GM23248 (cell line): ENCODE measurements at places on chromosomes 7 and 10.

DNA sequence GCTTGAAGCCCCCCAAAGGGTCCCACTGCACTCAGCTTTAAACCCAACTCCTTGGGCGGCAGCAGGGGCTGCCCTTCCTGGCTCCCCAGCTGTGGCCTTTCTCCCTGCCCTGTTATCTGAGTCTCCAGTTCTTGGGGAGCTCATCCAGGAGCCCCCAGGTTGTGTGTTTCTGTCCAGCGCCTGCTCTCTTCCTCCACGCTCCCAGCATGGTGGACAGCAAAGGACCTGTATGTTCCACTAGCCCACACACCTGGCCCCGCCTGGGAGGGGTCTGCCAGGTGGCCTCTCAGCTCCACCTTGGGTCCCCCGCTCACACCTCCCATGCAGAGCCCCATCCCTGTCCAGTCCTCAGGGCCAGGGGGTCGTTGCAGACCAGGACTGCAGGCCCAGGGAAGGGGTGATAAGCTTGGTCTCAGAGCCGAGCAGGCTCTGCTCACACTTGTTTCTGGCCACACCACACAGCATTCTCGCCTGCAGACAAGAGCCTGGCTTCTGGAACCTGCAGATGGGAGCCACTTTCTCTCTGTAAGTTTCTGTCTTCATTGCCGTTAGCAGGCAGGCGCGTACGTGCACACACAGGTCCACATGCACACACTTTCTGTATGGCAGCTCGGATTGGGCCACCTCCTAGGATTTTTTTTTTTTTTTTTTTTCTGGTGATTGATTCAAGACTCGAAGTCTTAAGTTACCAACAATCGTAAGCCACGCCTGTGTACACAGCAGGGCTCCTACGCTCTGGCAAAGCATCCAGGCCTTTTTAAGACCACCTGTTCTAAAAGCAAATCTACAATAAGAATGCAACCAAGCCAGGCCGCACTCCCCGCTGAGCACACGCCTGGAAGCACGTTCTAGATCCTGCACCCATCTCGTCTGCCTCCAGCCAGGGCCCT lies 104.6 kb downstream of the CYTH3 start:
- no peak for DNase-seq

GRCh38 chr7:55056577-55057480 lies 38.0 kb downstream of the EGFR start:
- peak; percentile 88 for DNase-seq

GRCh38 chr10:75029857-75030256 lies 81.6 kb upstream of the SAMD8 start:
- no peak for DNase-seq

GRCh38 chr7:35866186-35866585 lies 65.3 kb downstream of the SEPTIN7 start:
- no peak for DNase-seq

- peak; percentile 69 for DNase-seq
Observed at GRCh38 chr7:4682621-4683042, 537 bp downstream of the FOXK1 start.

DNA sequence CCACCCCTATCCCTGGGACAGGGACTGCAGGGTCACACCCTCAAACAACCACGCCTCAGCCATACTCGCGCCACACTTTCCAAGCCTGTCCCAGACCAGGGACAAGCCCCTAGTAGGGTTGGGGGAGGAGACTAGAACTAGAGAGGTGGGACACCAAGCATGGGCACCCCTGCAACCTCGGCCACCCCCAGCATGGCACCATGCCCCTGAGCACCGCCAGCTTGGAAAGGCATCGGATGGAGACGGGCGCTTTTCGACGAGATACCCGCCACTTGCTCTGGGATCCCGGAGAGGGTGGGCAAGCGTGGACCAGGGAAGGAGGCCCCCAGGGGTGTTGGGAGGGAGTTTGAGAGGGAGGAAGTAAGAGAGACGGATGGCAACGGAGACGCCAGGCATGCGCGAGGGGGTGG lies 13.1 kb upstream of the KMT2E start:
- no peak for DNase-seq

DNA sequence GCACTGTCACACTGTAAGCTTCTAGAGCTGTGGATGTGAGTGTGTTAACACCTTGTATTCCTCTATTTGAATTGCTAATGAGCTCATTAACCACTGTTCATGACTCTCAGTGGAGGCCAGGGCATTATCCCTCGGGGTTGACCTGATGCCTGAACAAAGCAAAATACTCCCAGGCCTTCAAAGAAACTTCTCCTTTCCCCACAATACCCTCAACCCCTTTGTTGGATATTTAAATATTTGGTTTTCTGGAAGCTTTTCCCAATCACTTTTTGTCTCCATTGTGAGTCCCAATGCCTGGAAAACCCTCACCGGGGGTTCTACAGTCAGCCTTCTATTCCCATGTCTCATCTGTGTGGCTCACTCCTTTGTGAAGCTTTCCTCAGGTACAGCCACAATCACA lies 780.1 kb downstream of the PHTF2 start:
- DNase-seq, result no peak

DNA sequence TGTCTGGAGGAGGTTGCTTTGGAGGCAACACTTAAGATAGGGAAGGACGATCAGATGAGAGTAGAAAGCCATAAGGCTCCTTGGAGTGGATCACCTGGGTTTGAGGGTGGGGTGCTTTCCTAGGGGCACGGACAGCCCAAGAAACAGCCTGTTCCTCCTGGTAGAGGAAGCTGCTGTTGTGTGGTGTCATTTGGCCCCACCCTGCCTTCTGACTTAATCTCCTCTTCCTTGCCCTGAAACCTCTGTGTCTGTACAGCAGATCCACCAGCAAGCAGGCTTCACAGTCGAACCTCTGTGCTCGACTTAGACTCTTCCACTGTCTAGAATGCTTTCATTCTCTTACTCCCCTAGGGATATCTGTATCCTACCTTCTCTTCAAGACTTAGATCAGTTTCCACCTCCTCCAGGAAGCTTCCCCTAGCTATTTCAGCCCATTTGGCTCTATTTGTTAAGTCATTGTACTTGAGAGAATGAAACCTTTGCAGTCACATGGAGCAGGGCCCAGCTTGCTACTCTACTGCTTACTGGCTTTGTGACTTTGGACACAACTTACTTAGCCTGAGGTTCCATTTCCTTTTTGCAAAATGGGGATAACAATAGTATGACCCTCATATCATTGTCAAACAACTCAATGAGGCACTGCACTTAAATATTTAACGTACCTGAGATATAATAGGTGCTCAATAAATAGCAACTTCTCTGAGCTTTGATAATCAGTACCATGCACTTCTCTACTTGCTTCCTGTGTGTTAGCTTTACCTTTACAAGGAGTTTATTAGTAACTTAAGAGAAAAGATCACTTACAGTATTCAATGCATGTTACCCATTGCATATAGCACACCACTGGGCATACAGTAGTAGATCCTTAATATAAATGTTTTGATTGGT lies 5.0 kb downstream of the MXI1 start:
- peak; percentile 33 for DNase-seq

GRCh38 chr7:117188949-117189592 lies 133.8 kb downstream of the WNT2 start:
- DNase-seq, result peak; percentile 10

DNA sequence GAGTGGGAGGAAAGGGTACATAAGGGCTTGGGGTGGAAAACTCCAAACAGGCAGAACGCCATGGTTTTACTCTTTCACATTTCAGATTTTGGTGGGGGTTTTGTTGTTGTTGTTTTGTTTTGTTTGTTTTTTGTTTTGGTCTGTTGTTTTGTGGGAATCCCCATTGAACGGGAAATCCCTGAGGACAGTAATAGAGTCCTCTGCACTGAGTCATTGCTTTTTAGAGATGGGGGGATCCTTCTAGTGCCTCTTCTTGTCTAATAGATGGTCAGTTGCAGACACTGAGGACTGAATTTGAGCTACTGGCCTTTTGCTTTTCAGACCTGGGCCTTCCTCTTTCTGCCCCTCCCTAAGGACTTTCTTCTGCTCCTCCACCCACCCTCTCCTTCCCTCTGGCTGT lies 20.0 kb downstream of the TRPV5 start:
- no peak for DNase-seq

- DNase-seq, result peak; percentile 8
Observed at GRCh38 chr10:101438881-101439391, 85.0 kb downstream of the BTRC start.

DNA sequence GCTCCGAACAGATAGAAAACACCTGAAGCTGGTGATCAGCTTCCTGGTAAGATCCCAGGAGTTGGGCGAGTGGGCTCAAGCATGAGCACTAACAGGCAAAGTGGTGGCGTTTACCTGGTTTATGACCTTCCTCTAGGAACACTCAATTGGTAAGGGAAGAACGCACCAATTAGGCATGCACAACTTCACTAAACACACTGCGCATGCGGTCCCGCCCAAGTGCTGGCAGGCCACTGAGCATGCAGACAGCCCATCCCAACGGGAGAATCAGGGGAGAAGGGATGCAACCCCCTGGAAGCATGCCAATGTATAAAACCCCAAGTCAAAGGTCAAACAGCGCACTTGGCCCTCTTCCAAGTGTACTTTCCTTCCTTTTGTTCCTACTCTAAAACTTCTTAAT lies 70.4 kb downstream of the LYZL2 start:
- DNase-seq, result no peak

DNA sequence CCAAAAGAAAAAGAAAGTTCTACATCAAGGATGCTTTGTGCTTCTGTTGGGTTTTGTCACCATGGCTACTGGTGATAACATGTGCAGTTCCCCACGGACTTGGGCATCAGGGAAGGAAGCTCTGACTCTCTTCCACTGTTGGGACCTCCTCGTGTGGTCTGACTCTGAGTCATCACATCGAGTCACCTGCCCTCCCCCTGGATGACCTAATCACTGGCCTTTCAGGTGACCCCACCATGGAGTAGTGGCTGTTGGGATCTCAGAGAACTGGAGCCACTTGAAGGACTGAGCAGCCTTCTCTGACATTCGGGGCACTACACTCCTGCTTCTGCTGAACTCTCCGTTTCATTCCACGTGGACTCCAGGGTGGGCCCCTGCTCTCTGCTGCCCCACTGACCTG lies 60.8 kb upstream of the DOCK1 start:
- DNase-seq, result peak; percentile 42

GRCh38 chr10:33064706-33065105 lies 106.7 kb upstream of the ITGB1 start:
- no peak for DNase-seq

DNA sequence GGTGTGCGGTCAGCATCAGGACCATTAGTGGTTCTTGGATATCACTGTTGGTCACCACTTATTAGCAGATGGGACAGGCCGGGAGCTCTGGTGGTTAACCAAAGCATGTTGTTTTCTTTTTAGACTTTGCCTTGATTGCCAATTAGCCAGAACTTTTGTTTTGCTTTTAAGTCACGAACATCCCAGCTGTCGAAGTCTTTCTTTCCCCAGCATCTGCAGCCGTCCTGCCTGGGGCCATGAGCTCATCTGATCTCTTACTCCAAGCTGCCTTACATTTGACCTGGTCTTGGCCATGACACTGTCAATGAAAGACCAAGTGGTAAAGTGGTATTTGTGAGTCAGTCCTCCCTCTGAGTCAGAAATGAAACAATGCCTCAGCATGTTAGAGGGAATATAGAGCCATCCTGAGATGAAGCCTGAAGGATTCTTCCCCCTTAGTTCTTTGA lies 53.9 kb upstream of the CREB5 start:
- DNase-seq, result peak; percentile 96

DNA sequence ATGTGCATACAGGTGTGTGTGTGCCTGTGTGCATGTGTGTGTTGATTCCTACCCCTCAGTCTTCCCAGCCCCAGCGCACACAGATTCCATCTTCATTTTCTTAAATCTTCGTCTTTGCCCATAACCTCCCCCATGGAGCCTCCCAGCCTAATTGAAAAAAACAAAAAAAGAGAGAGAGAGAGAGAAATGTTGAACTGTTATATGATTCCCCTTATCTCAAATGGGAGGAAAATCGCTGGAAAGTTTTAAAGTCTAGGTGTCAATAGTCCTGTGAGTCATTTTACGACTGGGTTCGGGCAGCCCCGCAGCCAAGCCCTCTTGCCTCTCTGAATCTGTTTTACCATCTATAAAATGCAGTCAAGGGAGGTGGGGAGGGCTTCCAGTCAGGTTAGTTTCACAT lies 60.9 kb downstream of the SPOCK2 start:
- DNase-seq, result no peak
